ENCODE measurements at places on chromosomes 2 and 18.

DNA sequence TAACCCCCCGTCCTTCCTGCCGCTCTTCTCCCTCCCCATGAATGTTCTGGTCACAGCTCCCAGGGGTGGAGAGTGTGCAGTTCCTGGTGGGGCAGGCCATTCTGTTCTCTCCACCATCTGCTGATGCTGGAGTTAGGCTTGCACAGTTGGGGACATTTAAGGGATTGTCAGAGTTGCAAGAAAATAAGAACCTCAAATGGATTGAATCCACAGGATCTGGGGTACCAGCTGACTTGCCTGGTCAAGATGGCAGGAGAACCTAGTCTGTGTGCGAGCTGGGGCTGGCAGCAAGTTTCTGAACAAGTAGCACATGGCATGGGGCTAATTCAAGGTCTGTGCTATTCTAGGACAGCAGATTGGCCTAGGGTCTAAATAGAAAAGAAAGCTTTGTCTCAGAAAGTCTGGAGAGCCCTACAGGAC, 60.8 kb upstream of the TXNDC2 start:
- no peak for DNase-seq

DNA sequence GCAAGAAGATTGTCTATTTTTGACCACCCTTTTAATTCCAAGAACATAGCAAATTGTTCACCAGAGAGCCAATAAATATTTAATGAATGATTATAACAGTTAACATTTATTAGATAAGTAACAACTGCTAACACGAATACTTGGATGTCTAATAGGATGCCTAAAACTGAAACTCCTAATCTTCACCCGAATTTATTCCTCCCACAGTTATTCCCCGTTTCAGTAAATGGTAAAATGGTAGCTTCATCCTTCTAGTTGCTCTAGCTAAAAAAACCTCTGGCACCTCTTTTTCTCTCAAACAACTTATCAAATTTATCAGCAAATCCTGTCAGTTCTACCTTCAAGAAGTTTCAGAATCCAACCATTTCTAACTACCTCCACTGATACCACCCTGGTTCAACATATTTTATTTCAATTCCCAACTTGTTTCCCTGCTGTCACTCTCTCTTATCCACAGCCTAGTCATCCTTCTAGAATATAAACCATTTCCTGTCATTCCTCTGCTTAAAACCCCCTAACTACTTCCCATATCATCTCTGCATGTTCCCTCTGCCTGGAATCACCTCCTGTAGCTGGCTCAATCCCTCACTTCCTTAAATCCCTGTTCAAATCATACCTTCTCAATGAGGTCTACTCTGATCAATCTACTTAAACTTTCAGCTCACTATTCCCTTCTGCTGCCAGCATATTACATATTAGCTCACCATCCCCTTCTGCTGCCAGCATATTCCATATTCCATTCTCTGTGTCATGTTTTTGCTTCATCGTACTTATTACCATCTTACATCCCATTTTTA, 93.8 kb downstream of the ROCK2 start:
- no peak for DNase-seq

DNA sequence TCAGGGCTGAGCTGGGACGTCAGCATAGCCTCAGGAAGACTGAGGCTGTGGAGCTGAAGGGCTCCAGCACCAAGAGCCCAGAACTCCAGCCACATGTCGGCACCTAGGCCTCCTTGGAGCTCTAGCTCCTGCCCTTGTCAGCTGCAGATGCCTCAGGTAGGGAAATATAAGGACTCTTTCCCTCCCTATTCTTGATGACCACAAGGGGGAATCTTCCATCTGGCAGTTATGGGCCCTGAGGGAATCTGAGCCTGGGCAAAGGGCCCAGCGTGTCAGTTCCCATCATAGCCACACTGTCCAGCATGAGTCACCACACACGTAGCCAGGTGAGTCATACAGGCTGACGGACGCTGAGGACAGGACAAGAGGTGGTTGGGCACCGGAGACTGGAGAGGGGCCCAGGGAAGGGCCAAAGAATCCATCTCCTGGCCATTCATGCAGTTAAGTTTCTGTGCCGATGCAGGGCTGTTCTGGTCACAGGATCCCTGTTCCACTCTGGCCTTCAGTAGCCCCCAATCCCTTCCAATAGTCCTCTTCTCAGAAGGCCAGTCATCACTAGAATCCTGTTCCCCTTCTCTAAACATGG, 1.8 kb downstream of the MPV17 start:
- no peak for DNase-seq

DNA sequence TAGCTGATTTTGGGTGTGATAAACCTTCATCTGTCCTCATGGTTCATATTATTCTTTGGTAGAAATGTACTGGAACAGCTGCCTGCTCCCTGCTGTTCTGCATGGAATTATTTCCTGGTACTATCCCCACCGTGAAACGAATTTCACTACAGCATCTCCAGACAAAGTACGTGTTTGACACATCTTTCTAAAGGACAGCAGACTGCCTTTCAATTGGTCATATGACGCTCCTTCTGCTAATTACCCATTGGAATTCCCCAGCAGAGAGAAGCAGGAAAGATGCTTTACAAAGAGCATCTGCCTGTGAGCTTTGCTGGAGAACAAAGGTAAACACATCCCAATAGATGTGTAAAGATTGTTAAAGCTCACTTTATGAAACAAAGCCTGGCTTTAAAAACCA, 4.4 kb upstream of the RFX8 start:
- no peak for DNase-seq

DNA sequence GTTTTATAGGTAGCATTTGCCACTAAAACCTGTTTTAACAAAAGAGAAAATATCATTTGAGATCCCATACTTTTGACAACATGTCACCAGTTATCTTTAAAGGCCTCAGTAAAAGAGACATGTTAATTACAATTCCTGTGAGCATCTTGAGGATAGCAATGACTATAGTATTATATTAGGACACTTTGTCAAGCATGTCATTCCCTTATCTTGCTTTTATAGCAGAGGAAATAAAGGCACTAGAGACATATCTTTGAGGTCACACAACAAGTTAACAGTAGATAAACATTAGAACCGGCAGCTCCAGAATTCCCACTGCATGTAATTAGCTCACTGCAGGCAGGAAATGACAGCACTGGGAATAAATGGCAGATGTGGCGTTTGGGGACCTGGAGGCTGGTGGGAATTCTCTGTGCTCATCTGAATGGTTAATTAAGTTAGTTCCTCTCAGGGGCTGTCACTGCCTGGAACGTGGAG, 25.9 kb downstream of the LYPD6B start:
- no peak for DNase-seq

Measured in stimulated activated CD8-positive, alpha-beta memory T cell treated with anti-CD3 and anti-CD28 coated beads, Interleukin-4, amount 100 ng/mL, for 4 hours (primary cell).